Tibial nerve (tissue), 4 donors: ENCODE measurements at places on chromosomes 1 and 21. TPM values are rescaled to one million over a fixed set of nuclear protein-coding genes. Genes with fewer than 3 reads are reported as not detected.

DNA sequence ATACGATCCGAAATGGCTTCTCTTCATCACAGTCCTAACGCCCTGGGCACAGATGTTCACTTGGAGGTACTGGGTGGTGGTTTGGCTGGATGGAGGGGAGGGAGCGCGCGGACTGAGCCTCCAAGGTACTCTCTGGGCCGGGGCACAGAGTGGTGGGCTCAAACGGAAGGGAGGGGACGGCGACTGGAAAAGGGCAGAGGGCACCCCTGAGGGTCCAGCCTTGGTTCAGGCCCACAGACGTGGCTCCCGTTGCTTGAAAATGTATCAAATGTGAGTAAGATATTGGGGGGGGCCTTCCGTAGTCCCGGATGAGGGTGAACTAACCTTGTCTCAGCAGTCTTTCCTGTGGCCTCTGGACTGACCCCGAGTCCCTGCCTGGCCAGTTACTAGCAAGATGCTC, 463 bp downstream of the IL12RB2 start:
- H3K27me3 ChIP-seq: peaks cover 44% of the 10 kb centered on the region
- no peak for DNase-seq
- no peak overlapping the region for H3K27ac ChIP-seq
- no peaks in the 10 kb centered on the region for H3K36me3 ChIP-seq
- peaks cover 7% of the 10 kb centered on the region for H3K4me1 ChIP-seq
- no peak overlapping the region for H3K4me3 ChIP-seq

DNA sequence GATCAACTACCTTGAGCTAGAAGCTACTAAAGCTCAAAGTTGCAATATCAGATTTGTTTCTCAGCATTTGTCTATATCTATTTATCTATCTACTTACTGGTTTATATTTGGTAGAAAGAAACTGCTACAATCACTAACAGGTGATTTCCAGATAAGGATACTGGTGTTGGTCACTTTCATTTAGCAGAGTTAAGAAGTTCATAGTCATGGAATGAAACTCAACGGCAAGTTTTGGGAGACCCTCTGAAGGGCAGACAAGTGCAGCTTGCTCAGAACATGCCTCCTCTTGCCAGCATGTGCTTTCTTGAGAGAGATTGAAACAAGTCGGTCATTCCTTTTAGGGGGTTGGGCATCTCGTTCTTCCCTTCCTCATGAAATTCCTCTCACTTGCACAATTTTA, 296.5 kb downstream of the GRIK1 start:
- H3K27me3 ChIP-seq: no peaks in the 10 kb centered on the region
- no peak for DNase-seq
- H3K27ac ChIP-seq: no peak overlapping the region
- H3K4me3 ChIP-seq: no peak overlapping the region

GRCh38 chr1:16013220-16013907, 4.5 kb downstream of the HSPB7 start:
- H3K27ac ChIP-seq: peak overlapping the region; percentile 63
- no peak for DNase-seq
- H3K4me3 ChIP-seq: peak overlapping the region; percentile 47
- no peaks in the 10 kb centered on the region for H3K36me3 ChIP-seq
- peaks cover 14% of the 10 kb centered on the region for H3K4me1 ChIP-seq

DNA sequence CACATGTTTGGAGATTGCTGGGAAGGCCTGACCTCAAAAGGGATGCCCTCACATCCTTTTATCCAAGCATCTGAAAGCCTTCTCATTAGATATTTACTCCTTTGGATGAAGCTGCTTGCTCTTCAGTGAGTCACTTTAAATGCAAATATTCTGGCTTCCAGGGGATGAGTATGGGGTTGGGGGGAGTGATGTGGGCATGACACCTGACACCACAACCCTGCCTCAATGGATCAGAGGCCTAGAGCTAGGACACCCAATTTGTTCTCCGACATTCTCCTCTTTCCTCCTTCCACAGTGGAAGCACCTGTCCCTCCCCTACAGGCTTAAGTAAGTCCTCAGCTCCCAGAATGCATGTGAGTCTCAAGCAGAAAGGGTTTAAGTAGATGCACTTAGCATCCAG, 238.3 kb downstream of the OMA1 start:
- no peaks in the 10 kb centered on the region for H3K4me1 ChIP-seq
- no peaks in the 10 kb centered on the region for H3K36me3 ChIP-seq
- no peak overlapping the region for H3K4me3 ChIP-seq
- DNase-seq: no peak

- no peak overlapping the region for H3K27ac ChIP-seq
- DNase-seq: no peak
- H3K4me1 ChIP-seq: no peaks in the 10 kb centered on the region
- no peaks in the 10 kb centered on the region for H3K27me3 ChIP-seq
- no peaks in the 10 kb centered on the region for H3K36me3 ChIP-seq
These were observed 45.7 kb downstream of the SH3GLB1 start for GRCh38 chr1:86750076-86750475.

GRCh38 chr1:208174731-208175507, 69.3 kb downstream of the PLXNA2 start:
- DNase-seq: no peak
- peaks cover 3% of the 10 kb centered on the region for H3K4me1 ChIP-seq
- no peaks in the 10 kb centered on the region for H3K27me3 ChIP-seq
- no peaks in the 10 kb centered on the region for H3K36me3 ChIP-seq
- no peak overlapping the region for H3K27ac ChIP-seq

DNA sequence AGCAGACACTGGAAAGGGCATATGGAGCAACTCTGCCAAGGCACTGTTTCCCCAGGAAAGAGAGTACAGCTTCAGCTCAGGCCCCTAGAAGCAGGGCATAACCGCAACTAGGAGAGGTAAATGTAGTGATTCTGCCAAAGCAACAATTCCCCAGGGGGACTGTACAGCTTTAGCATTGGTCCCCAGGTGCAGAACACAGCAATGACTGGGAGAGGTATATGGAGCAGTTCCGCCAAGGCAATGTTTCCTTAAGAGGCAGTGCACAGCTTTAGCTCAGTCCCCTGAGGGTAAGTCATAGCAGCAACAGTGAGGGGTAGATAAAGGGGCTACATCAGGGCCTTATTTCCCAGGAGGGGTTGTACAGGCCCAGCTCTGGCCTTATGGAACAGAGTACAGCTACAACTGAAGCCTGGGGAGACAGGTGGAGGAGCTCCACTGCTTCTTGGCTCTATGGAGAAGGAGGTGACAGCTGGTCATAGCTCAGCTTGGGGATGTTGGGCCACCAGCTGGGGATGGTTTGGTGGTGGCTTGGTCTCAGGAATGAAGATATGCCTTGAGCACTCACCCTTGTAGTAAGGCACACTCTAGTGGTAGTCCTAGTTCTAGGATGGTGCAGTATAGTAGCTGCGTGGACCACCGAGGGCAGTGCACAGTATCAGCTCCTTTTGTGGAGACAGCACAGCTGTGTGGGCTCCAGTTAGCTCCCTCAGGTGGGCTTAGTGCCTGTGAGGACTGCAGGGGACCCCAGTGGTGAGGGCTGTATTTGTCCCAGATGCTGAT, 582.7 kb downstream of the PTPRC start:
- no peaks in the 10 kb centered on the region for H3K36me3 ChIP-seq
- no peak overlapping the region for H3K27ac ChIP-seq
- H3K27me3 ChIP-seq: no peaks in the 10 kb centered on the region
- no peaks in the 10 kb centered on the region for H3K4me1 ChIP-seq
- H3K4me3 ChIP-seq: no peak overlapping the region

GRCh38 chr1:232476538-232476950, 153.4 kb downstream of the SIPA1L2 start:
- DNase-seq: no peak
- H3K36me3 ChIP-seq: no peaks in the 10 kb centered on the region
- no peak overlapping the region for H3K27ac ChIP-seq
- no peak overlapping the region for H3K4me3 ChIP-seq
- H3K4me1 ChIP-seq: no peaks in the 10 kb centered on the region
- H3K27me3 ChIP-seq: no peaks in the 10 kb centered on the region

GRCh38 chr21:37606549-37606948, 240.0 kb downstream of the DYRK1A start:
- no peak overlapping the region for H3K27ac ChIP-seq
- H3K4me1 ChIP-seq: no peaks in the 10 kb centered on the region
- no peak overlapping the region for H3K4me3 ChIP-seq

- H3K4me1 ChIP-seq: no peaks in the 10 kb centered on the region
- H3K27me3 ChIP-seq: no peaks in the 10 kb centered on the region
- H3K27ac ChIP-seq: no peak overlapping the region
- H3K4me3 ChIP-seq: no peak overlapping the region
These were observed 9.9 kb upstream of the C1QA start for GRCh38 chr1:22626237-22627157.

DNA sequence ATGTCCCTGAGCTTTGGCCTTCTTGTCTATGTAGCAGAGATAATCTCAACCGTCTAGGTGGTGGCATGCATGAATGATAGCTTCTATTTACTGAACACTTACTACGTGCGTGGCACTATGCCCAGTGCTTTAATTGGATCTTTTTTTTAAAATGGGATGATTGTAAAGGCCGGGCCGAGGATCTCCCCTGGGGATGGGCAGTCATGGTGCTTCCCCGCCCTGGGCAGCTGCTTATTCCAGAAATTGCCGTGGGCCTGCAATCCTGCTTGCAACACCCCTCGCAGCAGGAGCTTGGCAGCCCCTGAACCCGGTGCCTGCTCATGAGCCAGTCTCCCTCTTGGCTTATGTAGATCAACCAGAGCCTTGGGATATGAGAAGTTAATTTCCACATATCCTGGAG, 360.7 kb downstream of the CAMTA1 start:
- no peak overlapping the region for H3K4me3 ChIP-seq
- no peaks in the 10 kb centered on the region for H3K4me1 ChIP-seq
- DNase-seq: no peak

- no peak overlapping the region for H3K4me3 ChIP-seq
- H3K36me3 ChIP-seq: no peaks in the 10 kb centered on the region
- no peak overlapping the region for H3K27ac ChIP-seq
- no peak for DNase-seq
- H3K4me1 ChIP-seq: no peaks in the 10 kb centered on the region
These were observed 284.5 kb downstream of the PTPRU start for GRCh38 chr1:29520571-29521437.

- H3K27me3 ChIP-seq: no peaks in the 10 kb centered on the region
- no peak for DNase-seq
- H3K27ac ChIP-seq: no peak overlapping the region
- no peaks in the 10 kb centered on the region for H3K4me1 ChIP-seq
These were observed 46.3 kb downstream of the TNNT2 start for GRCh38 chr1:201331166-201331565.

DNA sequence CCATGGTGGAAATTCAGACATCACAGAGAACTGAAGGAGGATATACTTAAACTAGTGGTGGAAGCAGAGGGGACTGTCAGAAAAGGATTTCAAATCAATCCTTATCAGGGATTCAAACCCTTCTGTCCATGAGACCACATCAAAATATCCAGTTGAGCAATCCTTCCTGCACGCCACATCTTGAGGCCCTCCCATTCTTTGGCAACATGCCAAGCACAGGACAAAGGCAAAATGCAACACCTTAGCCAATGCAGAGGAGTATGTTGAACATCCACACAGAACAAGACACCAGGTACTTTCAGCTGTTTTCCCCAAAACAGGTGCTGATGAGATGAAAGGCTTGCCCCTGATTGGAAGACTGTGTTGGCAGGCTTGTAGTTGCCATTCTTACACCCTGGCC, 81.8 kb upstream of the PLXNA2 start:
- no peak overlapping the region for H3K4me3 ChIP-seq
- no peaks in the 10 kb centered on the region for H3K4me1 ChIP-seq
- no peak for DNase-seq
- no peaks in the 10 kb centered on the region for H3K36me3 ChIP-seq

DNA sequence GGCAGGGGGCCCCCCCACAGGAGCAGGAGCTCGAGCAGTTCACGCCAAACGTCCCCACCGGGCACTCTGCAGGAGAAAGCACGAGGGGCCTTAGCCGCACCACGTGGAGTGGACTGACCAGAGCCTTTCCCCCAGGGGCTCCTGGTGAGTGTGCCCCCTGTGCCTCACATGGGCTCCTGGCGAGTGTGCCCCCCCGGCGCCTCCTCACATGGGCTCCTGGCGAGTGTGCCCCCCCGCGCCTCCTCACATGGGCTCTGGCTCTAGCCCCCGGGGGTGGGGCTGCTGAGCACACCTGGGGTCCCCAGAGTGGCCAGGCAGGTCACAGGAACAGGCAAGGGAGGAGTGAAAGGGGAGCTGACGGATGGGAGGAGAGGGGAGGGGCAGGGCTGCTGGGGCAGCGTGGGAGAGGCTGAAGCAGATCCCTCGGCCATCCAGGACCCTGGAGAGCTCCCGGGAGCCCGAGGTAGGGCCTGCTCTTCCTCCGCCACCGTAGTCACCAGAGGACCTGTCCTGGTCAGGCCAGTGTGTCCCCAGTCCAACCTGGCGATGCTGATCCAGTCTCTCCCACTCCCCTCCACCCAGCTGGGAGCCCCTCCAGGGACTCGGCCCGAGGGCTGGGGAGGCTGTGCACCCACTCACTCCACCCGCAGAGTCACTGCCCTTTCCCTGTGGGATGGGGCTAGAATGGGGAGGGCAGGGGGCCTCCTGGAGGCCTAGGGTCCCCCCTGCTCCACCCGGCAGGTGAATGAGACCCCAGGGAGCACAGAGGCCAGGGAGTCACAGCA, 47.6 kb downstream of the ARHGEF16 start:
- H3K27me3 ChIP-seq: no peaks in the 10 kb centered on the region
- no peak overlapping the region for H3K27ac ChIP-seq
- H3K4me1 ChIP-seq: no peaks in the 10 kb centered on the region
- H3K4me3 ChIP-seq: no peak overlapping the region
- DNase-seq: peak; percentile 74

DNA sequence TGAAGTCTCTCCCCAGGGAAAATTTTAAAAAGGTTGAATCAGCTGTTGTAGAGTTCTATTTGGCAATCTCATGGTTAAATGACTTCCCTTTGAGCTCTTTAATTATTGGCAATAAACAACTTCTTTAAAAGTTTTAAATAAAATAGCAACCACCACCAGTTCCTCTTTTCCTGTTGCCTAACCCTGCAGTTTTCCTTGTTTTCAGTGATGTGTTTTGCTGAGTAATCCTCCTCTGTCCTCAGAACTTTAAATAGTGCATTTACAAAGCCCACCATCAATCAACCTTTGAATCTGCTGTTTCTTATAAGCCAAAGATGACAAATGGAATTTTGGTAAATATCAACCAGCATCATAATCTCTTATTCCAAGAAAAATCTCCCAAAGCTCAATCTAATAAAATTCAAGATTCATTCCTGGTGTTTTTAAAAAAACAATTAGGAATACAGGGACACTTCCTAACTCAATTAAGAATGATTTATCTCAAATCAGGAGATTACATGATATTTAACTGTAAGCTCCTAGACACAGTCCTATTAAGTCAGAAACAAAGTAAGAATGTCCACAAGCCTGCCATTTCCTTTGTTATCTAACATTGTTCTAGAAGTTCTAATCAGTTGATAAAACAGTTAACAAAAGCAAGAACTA, 14.8 kb downstream of the AVPR1B start:
- H3K4me3 ChIP-seq: no peak overlapping the region
- DNase-seq: no peak
- no peak overlapping the region for H3K27ac ChIP-seq
- no peaks in the 10 kb centered on the region for H3K4me1 ChIP-seq
- H3K27me3 ChIP-seq: no peaks in the 10 kb centered on the region
- no peaks in the 10 kb centered on the region for H3K36me3 ChIP-seq

- no peak overlapping the region for H3K27ac ChIP-seq
- no peak overlapping the region for H3K4me3 ChIP-seq
- DNase-seq: no peak
- H3K4me1 ChIP-seq: no peaks in the 10 kb centered on the region
- H3K36me3 ChIP-seq: no peaks in the 10 kb centered on the region
- no peaks in the 10 kb centered on the region for H3K27me3 ChIP-seq
These were observed 12.4 kb downstream of the ANGEL2 start for GRCh38 chr1:213003256-213003655.

ATXN7L2 gene
- 6.5 TPM for total RNA-seq

LY9 gene
- 1.9 TPM for total RNA-seq

CACHD1 gene
- total RNA-seq: 7.4 TPM

RHBDL2 gene
- total RNA-seq: 1.3 TPM

XKR8 gene
- 7.2 TPM for total RNA-seq

ALG14 gene
- total RNA-seq: 1.6 TPM

AIRE gene
- total RNA-seq: not detected

CLCNKA gene
- total RNA-seq: not detected

TCHH gene
- under 0.01 TPM for total RNA-seq
